Stimulated activated CD4-positive, alpha-beta T cell treated with anti-CD3 and anti-CD28 coated beads, Interleukin-2, amount 100 ng/mL, for 24 hours (primary cell): ENCODE measurements at places on chromosomes 2 and 18.
A peak's percentile ranks its signal among the peaks of the same experiment; 100 is the strongest.

GRCh38 chr2:73823916-73824523 is 4.7 kb upstream of the STAMBP start:
- DNase-seq: peak; percentile 33

- DNase-seq: no peak
Observed at GRCh38 chr2:190379249-190379964, 28.7 kb upstream of the MFSD6 start.

GRCh38 chr2:55760125-55760524 is 66.5 kb upstream of the PNPT1 start:
- DNase-seq: no peak

DNA sequence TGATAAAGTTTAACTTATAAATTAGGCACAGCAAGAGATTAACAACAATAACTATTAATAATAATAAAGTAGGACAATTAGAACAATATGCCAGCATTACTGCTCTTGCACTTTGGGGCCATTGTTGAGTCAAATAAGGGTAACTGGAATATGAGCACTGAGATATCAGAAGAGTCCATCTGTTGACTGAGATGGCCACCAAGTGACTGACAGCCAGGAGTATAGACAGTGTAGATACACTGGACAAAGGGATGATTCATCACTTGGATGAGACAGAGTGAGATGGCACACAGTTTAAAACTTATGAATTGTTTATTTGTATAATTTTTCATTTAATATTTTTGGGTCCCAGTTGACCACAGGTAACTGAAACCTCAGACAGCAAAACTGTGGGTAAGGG is 20.0 kb downstream of the NAB1 start:
- no peak for DNase-seq

DNA sequence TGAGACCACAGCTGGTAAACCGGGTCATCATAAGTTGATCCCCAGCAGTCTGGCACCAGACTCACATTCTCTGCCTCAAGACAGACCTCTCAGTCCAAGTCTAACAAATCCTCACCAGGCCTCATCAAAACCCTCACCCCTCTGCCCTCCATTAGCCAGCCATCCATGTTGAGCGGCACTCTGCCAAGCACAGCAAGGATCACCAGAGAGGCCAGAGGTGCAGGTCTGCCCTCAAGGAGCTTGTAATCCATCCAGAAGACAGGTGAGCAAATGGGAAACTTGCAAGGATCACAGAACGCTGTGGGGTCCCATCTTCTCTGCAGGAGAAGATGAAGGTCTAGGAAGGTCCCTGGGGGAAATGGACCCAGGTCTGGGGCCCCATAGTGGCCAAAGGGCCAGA is 63.6 kb downstream of the TNS1 start:
- no peak for DNase-seq

GRCh38 chr2:181971032-181971431 is 14.6 kb upstream of the PPP1R1C start:
- no peak for DNase-seq

DNA sequence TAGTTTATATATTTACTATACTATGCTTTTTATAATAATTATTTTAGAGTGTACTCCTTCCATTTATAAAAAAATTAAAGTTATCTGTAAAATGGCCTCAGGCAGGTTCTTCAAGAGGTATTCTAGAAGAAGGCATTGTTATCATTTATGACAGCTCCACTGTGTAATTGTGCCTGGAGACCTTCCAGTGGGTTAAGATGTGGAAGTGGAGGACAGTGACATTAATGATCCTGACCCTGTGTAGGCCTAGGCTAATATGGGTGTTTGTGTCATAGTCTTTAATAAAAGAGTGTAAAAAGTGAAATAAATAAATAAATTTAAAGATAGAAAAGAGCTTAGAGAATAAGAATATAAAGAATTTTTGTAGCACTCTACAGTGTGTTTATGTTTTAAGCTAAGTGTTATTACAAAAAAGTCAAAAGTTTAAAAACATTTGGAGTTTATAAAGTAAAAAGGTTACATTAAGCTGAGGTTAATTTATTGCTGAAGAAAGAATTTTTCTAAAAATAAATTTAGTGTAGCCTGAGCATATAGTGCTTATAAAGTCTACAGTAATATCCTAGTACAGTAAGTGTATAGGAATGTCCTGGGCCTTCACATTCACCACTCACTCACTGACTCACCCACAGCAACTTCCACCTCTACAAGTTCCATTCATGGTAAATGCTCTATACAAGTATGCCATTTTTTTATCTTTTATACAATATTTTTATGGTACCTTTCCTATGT is 190.0 kb upstream of the SESTD1 start:
- no peak for DNase-seq

- no peak for DNase-seq
Observed at GRCh38 chr2:241225545-241225944, 37.1 kb downstream of the ANO7 start.

DNA sequence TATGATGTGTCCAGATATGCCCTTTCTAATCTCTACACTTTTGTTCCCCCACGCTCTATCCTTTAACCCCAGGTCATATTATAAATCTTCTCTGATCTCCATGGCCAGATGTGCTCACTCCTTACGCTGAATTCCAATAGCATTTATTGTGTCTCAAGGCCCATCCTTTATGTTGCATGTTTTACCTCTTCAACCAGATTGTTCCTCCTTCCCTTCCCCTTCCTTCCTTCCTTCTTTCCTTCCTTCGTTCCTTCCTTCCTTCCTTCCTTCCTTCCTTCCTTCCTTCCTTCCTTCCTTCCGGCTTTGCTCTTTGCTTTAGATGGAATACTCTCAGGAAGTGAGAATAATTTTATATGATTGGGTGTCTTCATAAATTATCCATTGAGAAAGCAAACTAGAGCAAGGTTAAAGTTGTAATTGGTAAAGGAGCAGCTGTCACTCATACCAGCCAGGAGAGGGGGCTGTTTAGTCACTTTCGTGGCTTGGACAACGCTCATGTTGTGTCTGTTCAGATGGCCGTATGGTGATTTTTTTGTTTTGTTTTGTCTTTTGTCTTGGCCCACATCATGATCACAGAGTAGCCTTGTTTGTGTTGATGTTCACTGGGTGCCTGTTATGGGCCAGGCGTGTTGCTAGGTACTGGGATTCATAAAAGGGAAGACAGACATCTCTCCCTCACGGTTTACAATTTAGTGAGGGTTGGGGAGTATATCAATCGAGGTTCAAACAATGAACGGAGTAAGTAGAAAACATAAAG is 68.0 kb downstream of the DAW1 start:
- no peak for DNase-seq

DNA sequence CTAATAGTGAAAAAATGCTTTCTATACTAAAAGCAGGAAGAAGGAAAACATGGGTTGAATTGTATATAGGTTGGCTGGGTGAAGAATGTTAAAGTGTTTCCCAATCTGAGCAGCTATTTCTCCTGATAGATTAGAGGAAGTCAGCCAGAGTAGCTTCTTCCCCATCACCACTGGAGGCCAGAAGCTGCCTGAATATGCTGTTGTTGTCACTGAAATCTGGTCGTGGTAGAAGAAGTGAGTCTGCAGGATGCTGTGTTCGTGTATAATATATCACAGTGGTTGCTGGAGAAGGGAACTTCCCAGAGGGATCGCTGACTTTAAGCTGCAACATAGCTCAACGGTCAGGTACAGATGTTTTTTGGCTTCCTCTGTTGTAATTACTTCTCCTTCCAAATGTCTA is 247.5 kb upstream of the LRATD1 start:
- DNase-seq: no peak

- DNase-seq: no peak
Observed at GRCh38 chr18:5842653-5843052, 52.7 kb downstream of the TMEM200C start.

DNA sequence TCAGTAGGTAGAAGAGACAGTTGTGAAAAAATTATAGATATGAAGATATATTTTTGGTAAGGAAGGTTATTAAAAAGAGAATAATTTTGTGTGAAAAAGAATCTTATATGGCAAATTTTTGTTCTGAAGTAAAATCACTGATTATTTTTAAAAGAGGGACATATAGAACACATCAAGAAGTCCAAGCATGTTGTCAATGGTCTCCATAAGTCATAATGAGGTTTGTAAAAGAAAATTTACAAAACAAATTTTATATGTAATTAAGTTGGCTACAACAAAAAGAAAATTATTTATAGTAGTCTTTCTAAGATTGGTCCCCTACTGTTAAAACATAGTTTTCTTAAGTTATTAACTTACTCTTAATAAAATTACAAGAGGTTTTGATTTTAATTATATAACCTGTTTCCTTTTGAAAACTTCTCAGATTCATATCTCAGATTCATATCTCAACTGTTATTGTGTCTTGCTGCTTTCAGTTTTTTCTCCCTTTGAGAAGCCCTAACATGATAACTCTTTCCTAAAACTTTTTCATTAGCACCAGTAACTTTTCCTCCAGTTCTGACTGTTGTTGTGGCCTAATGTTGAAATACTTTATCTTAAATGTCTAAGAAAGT is 81.2 kb downstream of the SH3YL1 start:
- no peak for DNase-seq

DNA sequence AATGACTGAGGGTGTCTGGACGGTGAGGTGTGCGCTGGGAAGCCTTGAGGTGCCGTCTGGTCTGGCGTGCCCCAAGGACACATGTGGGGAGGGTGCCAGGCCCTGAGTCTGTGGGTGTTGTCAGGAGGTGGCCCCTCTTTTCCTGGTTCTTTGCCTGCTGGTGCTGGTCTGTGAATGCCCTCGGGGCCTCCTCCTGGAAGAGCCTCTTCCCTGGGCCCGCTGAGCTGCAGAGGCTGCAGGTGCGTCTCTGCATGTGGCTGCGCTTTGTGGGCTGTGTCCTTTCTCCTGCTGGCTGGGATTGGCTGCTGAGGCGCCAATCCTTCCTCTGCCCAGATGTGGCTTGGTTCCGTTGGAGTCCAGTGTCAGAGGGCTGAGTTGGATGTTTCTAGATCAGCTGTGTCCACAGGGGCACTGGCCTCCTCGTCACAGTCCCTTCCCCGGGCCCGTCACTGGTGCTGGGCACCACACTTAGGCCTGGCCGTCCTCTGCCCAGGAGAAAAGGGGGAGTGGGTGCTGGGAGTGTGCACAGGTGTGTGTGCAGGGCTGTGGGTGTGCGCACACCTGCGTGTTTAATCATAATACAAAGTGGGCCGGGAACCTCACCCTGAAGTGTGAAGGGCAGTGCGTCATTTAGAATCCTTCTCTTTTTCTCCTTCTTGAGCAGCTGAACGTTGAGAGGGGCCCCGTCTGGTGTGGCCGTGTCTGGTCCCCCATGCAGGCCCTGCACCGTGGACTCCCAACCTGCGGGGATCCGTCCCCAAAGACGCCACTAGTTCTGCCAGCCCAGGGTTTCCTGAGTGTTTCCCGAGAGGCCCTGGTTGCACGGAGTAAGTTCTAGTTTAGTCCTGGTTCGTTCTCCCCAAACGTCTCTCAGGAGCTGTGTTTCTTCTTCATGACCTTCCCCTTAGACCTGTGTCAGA is 35.5 kb downstream of the RTP5 start:
- DNase-seq: no peak

- DNase-seq: no peak
Observed at GRCh38 chr18:79848579-79849327, 51.0 kb downstream of the KCNG2 start.

DNA sequence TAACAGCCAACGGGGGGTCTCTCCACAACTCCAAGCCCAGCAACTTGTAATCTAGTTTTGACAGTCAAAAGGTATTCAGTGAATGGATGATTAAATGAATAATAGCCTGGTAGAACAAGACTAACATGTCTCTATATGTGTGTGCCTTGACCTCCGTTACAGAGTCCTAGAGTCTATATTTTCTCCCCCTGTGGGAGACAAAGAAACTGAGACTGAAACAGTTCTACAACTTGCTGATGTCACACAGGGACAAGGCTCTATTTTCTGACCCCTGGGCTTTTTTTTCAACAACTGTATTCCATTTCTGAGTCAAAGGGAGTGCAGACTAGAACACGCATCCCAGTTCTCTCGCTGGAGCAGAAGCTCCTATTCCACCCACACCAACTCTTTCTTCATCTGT is 223.6 kb upstream of the AGAP1 start:
- DNase-seq: no peak

DNA sequence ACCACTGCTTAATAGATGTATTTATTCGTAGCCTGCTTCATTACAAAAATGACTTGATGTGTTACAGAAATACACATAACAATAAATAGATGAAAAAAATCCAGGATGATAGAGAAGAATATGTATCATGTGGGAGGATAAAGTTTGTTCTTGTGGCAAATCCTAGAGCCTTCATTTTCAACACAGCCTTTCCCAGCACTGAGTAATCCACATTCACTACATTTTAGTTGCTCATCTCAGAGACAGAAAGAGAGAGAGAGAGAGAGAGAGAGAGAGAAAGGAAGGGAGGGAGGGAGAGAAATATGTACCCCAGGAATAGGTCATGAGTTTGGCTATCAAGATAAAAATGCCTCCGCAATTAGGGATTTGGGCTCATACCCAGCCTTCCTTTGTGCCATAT is 144.3 kb downstream of the RBMS1 start:
- no peak for DNase-seq

GRCh38 chr2:187575751-187576067 is 21.5 kb upstream of the TFPI start:
- DNase-seq: no peak

- no peak for DNase-seq
Observed at GRCh38 chr2:12895017-12895416, 178.3 kb downstream of the TRIB2 start.

DNA sequence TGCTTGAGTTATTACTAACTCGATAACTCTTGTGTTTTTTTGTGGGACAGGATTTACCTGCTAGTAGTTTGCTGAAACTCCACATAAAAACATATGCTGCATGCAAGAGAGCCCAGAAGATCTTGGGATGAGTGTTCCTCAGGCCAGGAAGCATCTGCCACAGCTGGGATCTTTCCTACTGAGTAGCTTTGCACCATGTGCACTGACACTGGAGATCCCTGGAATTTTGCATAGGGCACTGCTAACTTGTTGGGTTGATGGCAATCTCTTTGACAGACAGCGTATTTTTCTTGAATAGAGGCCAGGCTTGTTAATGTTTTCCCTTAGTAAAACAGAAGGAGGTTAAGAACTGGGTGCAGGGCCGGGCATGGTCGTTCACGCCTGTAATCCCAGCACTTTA is 808 bp upstream of the SERPINB11 start:
- DNase-seq: no peak

GRCh38 chr18:42165922-42166513 is 211.0 kb downstream of the PIK3C3 start:
- DNase-seq: no peak

GRCh38 chr2:86298411-86299390 is 38.7 kb downstream of the REEP1 start:
- no peak for DNase-seq
